GOT3 (cell line): ENCODE measurements at places on chromosomes 16 and 17.

- no peak for DNase-seq
Observed at GRCh38 chr16:87384162-87384874, 742 bp upstream of the FBXO31 start.

GRCh38 chr17:40179923-40180659 is 2.8 kb downstream of the RAPGEFL1 start:
- no peak for DNase-seq

DNA sequence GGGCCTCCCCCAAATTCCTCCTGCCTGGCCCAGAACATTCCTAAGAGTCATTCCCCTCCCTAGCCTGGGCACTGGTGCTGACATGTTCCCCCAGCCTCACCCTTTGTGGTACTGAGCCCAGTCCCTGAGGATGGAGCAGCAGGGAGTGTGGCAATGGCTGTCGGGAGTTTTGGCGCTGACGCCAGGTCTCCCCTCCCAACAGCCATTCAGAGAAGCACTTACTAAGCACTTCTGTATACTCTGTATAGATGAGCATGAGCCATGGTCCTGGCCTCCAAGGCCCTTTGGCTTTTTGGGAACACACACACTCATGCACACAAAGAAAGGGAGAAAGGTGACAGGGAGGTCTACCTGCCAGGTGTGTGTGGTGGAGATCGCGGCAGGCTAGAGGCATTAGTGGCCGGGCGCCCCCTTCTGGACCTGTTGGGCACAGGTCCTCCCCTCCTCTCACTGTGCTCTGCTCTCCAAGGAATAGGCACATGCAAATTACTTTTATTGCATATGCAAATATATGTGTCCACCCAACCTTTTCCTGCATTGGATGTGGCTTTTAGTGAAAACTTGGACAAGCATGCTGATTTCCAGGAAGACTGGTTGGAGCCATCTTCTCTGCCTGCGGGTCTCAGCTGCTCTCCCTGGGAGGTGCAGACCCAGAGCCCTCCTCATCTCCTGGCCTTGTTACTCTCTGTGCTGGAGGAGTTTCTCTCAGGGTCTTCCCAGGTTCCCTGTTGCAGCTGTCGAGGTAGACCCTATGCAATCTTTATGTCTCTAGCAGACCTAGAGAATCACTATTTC is 17.4 kb upstream of the C17orf107 start:
- no peak for DNase-seq

DNA sequence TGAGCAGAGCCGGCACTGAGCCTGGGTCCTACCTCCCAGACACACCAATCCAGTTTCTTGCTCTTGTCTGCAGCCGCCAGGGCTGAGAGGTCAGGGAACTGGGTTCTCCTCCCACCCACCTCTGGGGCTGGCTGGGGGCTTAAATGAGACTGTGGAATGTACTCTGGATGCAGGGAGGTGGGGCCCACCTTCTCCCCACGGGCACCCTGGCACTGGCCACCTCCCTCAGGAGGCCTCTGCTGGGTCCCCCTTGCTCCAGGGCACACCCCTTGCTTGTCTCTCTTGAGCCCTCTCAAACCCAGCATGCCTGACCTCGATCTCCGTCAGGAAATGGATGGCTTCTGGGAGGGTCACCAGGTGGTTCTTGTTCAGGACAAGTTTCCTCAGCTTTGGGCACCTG is 6.4 kb downstream of the FLII start:
- DNase-seq: no peak
